ENCODE measurements at places on chromosomes 1 and 21. TPM values are rescaled to one million over a fixed set of nuclear protein-coding genes. Genes with fewer than 3 reads are reported as not detected.

SLC6A9 gene
- 1.4 TPM for total RNA-seq

HLX gene
- total RNA-seq: not detected

KRTAP10-9 gene
- not detected for total RNA-seq

SLC30A10 gene
- 0.09 TPM for total RNA-seq

ELAVL4 gene
- 0.12 TPM for total RNA-seq

RCSD1 gene
- total RNA-seq: 0.06 TPM

CNN3 gene
- 477 TPM for total RNA-seq

SLC19A1 gene
- total RNA-seq: 7.7 TPM

SPRR2A gene
- total RNA-seq: not detected

LRRC41 gene
- total RNA-seq: 43.1 TPM

DNA sequence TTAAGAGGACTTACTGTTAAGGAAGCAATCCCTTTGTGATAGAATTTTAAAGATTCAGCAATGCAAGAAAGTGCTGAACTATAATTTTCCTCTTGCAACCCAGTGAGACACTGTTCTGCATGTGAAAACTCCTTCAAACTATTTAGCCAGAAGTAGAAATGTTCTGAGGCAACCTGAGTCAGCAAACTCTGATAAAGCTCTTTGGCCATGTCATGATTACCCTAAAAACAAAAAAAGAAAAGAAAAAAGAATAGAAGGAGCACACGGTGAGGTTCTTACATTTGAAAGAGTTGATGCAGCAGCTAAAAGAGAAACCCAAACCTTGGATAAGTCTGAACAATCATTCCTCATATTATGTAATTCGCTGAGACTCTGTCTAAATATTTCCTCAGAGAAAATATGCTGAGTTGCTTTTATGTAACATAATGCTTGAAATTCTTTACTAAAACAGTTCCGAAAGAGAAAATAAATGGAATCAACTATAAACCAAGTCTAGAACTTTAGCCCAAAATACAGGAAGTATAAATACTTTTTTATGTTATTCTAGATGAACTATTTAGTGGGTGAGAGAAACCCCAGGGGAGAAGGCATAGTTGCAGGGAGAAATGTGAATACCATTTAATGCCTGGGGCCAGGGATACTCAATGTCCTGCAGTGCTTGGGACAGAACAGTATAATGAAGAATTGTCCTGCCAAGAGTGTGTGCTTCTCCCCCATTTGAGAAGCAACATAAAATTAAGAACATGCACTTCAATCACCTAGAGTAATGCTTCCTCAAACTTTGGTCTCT, 60.0 kb downstream of the INTS7 start:
- DNase-seq: no peak

DNA sequence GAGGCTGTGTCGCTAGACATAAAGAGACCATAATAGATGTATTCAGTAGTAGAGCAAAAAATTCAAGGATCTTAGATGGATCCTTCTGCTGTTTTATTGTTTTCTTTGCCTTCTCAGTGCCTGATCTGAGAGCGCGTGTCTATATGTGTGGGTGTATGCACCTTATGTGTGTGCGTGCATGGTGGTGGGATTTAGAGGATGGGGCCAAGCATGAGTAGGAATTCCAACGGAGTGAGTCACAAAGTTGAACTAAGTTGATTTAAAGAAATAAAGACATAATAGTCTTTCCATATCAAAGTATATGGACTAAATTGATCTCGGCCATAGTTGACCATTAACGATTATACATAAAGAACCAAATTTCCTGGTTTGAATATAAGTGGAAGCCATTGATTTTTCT, 178.7 kb downstream of the CYYR1 start:
- DNase-seq: no peak

GRCh38 chr1:170530972-170531757, 801 bp upstream of the GORAB start:
- peak; percentile 35 for DNase-seq

DNA sequence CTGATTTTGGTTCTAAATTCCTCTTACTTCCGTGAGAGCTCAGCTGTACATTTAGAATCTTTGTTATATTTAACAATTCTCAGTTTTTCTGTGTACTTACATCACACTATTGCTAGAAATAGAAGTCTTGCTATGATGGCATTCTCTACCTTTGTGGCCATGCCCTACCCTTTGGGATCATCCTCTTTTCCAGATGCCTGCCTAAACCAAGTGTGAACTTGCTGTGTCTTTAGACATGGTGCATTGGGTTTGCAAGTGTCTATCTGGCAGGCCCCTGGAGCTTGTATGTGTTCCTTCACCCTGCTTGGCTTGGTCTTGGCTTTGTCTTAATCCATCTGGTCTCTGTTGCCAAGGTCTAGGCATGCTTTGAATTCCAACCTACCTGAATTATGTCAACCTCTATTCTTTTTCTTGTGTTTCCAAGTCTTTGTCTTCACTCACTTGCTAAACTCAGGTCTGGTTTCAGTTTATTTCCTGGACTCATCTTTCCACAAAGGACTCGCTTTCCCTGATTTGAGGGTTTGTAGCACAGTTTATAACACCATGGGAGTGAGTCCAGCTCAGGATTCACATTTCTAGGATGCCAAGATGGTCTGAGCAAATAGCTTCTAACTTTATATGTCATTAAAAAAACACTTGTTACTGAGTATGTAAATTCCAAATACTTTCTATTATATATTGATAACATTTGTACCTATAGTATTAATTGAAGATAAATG, 20.6 kb upstream of the APOBEC4 start:
- DNase-seq: no peak

GRCh38 chr1:193417945-193418744, 231.7 kb upstream of the B3GALT2 start:
- no peak for DNase-seq

DNA sequence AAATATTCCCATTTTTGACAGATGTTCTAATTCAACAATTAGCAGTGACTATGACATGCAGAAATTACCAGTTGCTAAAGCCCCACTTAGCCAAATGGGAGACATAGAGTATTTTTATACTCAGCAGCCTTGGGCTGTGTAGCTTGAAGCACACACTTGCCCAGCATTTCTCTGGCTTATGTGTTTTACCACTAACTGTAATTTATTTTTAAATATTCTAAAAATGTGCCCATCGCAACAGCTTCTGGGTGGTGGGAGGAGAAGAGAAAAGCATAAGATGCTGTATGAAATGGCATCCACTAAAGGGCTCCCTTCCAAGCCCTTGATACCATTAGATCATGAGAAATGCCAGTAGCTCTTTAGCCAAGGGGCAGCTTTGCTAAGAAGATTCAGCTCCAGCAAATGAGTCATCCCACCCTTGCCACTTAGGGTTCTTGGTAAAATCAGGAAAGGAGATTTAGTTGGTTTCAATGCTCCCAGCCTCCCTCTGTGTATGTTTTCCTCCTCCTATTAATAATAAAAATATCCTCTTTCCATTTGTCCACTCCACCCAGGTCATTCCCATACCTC, 462.7 kb upstream of the DEPDC1 start:
- DNase-seq: no peak

GRCh38 chr1:225004396-225004795, 74.9 kb downstream of the DNAH14 start:
- no peak for DNase-seq

DNA sequence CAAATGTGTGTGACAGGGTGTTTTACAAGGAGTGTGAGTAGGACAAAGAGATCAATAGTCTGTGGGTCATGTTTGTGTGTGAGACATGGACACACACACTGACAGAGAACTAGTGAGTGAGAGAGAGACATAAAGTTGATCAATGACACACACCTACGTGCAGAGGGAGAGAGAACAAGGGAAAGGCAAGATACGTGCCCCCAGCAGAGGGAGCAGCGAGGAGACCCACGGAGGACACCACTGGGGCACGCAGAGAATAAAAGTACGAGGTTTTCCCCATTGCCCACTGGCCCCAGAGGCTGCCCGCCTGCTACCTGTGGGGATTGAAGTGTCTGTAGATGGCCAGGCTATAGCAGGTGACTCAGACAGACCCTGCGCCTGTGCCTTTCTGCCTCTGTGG, 130.2 kb upstream of the CSF3R start:
- DNase-seq: peak; percentile 33

DNA sequence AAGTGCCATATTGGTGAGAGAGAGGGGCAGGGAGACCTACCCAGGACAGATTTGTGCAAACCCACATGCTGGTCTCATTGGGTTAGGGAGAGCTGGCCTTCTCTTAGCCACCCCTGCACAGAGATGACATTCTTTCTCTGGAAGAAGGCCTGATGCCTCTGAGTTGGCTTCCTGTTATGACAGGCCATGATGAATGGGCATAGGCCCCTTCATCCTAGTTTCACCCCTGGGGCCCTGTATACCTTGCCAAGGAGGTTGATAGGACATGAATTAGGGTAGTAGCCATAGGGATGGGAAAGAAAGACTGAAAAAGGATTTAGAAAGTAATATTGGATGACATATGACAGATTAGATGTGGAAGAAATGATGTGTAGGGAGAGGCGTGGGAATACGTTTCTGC, 46.6 kb downstream of the TENT5C start:
- no peak for DNase-seq

GRCh38 chr1:183473217-183473536, 878 bp downstream of the SMG7 start:
- DNase-seq: no peak

DNA sequence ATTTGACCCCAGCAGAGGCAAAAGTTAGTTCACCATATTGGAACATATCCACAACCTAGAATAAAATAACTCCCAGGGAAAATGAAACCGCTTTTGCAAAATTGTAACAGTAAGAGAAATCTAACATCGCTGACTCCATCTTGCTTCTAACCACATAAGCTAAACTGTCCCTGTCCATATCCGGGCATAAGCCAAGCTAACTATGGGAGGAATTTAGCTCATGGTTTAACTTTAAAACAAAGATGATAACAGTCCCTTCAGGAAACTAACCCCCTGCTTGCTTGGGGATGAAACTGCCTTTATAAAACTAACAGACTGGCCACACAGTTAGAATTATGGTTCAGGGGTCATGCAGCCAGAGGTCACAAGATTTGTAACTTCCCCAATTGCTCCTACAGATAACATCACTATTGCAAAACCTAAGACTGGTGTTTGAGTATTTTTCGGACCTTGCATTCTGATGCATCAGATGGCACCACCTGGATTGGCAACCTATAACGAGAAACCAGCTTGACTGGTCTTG, 46.3 kb downstream of the TESK2 start:
- DNase-seq: no peak

DNA sequence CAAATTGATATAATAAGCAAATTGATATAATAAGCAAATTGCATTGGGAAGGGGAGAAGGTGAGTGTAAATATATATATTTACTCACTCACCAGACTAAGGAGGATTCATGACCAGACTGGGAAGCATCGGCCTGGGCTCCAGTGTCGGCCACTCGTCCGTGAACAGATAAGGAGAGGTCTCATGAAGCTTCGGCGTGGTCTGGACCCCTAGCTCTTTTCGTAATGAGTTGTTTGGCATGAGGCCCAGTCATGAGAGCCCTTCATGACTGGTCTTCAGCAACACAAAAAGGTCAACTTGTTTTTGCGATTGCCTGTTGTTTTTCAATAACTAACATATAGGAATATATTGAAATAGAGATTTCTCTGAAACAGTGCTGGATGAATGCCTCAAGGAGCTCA, 222.9 kb upstream of the KCNK2 start:
- DNase-seq: no peak

DNA sequence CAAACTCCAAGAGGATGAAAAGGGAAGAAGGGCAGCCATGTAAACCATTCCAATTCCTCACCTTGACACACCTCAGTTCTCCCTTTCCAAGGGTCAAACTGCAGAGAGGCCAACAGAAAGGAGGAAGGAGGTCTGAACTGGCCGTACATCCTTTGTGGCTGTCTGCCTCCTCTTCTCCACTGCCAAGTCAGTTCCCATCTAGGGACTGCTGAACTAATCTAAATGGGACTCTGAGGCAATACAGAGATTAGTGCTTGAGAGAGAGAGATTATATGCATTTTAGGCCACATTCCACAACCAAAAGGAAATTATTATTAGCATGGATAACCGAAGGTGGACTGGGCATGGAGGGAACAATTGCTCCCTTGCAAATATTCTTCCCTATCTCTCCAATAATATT, 2.7 kb downstream of the ARHGEF11 start:
- no peak for DNase-seq

DNA sequence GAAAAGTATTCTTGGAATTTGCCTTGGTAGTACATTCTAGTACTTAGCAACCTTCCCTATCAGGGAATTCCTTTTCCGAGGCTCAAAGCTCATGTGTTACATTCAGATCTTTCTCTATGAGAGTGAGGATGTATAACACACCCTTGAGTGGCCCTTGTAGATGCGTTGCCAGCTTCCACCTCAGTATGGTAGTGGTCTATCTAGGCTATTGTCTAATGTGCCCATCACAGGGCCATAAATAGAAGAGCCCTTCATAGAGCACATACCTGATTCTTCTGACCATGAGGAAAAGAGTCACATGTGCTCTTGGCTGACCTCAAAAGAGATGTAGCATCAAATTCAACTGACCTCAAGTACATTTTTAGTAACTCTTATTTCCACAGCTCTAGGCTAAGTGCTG, 14.0 kb upstream of the ZC3H11B start:
- no peak for DNase-seq

DNA sequence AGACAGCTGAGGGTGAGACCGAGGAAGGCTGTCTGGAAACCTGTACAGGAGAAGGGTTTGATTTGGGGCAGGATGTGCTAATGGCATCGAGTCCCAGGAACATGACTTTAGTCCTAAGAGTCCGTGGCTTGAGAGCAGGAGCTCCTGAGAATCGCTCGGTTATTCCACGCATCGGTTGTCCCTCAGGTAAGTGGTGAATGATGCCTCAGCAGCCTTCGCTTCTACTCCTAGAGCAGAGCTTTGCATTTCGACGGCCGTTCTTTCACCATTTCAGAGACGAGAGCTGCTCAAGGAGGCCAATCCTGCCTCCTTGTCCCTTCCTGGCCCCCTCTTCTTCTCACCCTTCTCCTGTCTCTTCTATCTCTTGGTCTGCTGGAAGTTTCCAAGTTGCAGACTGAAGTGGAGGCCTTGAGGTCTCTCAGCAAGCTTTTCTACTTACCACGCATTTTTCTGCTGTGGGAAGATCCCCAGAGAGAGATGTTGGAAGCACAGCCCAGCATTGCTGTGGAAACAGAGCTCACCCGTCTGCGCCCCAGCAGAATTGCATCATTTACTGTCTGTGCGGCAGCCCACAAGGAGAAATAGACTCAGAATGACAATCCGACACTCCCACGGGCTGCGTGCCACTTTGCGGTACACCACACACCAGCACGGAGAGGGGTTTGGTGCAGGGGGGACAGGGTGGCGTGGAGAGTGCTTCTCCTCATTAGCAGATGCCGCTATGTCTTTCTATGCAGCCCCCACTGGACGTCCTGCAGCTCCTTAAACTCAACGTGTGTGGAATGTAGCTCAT, 270.7 kb upstream of the C1orf174 start:
- no peak for DNase-seq
